ENCODE measurements at places on chromosomes 7 and 10.

DNA sequence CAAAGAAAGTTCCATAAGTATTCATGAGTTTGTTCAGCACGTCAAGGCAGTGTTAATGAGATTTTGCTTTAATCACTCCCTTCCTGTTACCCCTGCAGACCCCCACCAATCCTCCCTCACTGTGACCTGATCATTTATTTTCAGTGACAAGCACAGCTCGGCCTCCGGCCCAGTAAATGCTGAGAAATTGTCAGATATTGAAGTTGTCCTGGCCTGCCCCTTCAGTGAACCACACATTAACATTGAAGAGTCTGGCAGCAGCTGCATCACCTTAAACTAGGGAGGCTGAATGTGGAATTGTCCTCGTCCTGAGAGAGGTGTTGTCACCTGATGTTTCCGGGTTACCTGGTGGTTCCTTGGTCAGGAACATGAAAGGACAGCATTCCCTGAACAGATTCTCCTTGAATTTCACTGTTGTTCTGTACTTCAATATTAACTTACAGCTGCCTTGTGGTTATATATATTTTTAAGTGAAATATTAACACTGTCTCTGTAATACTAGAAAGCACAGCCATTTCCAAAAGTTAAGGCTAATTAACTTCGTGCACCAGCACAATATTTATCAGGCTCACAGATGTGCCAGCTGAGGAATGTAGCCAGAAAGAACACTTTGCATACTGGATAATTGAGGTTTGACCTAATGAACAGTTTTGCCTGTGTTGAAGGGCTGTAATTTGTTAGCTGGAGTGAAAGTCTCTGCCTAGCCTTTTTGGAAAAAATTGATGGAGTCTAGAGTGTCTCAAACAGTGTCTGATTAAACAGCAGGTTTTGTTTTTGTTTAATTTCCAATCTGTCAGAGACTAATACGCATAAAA, 265.3 kb downstream of the HDAC9 start:
- peak; percentile 4 for DNase-seq

GRCh38 chr10:25451401-25451800, 276.6 kb downstream of the GPR158 start:
- no peak for DNase-seq

DNA sequence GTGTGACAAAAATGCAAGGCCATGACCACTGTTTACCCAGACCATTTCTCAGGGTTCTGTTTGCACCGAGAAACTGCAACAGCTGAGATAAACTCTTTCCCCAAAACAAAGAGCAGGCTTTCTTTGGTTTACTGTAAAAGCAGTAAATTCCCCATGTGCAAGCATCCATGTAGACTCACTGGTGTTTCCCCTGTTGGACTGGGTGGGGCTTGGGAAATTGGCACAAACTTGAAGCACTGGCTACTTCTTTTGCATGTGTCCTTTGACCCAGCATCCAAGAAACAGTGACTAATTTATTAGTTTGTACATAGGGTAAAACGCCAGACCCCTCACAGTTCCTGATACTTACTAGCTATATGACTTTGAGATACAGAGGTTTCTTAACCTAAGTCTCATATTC, 12.3 kb downstream of the IQUB start:
- peak; percentile 3 for DNase-seq

DNA sequence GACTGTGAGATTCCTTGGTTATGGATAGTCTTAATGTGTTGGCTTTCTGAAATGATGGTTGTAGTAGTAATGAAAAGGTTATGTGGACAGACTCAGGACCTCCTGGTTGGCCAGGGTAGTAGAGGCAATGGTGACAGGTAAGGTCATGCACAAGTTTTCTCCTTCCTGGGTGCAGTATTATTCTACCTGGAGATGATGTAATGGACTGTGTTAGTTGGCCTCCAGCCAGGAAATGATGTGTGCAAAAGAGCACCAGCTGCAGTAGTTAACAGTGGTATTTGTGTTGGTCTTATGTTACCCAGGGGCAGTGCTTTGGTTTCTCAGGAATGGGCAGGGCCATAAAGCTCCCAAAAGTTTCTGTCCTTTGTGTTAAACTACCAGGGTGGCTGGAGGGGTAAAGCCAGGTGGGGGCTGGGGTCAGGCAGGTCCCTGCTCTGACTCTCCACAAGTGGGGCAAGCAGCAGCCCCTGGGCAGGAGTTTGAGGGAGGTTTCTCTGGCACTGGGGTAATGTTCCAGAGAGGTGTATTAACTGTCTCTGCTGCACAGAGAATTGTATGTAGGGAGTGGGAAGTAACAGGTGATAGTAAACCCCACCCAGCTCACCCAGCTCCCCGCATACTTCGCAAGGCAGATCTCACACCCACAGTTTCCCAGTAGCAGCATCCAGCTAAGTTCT, 36.3 kb downstream of the GPR22 start:
- DNase-seq = no peak

GRCh38 chr10:6163364-6164270, 39.1 kb upstream of the PFKFB3 start:
- DNase-seq = peak; percentile 88

- DNase-seq = no peak
These were observed 57.3 kb upstream of the OSBPL3 start for GRCh38 chr7:25037325-25037724.

- DNase-seq = no peak
These were observed 245.2 kb downstream of the ZMYND11 start for GRCh38 chr10:380313-380940.

DNA sequence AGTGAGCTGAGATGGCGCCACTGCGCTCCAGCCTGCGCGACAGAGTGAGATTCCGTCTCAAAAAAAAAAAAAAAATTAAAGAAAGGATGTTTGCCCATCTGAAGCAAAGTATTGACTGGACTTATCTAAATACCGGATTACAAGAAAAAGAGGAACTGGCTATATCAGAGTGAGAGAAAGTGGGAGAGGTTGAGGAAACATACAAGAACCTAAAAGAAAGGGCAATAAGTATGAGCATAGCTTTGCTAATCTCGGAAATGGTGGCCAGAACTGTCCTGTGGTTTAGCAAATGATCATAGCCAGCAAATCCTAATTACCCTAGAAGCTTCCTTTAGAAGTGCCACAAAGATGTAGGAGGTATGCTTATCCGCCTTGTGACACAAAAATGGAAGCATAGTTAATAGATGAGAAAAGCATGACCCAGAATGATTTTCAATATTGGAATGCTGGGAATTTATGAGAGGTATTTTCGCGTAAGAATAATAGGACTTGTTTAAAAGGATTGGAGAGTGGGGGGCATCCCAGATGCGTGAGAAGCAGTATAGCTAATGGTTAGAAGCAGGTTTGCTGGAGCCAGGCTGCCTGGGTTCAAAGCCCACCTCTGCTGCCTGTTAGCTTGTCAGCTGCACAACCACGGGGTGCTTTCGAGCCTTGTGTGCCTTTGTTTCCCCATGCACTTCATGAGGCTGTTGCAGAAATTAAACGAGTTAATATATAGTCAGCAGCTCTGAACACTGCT, 1.2 kb upstream of the GTPBP4 start:
- DNase-seq = no peak

DNA sequence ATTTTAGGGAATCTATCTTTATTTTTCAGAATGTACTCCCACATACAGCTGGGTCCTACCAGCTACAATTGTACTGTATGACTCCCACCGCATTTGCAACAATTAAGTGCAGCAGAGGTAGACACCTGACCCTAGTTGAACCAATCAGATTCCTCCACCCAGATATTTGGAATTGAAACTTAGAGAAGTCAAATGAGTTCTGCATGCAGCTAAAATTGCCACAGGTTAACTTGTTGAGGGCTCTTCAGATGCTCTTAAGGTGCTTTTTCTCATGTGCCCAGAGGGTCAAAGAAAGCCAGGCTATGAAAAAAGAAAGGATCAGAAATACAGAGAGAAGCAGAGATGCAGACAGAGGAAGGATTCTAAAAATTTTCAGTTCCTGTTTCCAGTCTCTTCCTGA, 68.0 kb upstream of the TES start:
- no peak for DNase-seq

DNA sequence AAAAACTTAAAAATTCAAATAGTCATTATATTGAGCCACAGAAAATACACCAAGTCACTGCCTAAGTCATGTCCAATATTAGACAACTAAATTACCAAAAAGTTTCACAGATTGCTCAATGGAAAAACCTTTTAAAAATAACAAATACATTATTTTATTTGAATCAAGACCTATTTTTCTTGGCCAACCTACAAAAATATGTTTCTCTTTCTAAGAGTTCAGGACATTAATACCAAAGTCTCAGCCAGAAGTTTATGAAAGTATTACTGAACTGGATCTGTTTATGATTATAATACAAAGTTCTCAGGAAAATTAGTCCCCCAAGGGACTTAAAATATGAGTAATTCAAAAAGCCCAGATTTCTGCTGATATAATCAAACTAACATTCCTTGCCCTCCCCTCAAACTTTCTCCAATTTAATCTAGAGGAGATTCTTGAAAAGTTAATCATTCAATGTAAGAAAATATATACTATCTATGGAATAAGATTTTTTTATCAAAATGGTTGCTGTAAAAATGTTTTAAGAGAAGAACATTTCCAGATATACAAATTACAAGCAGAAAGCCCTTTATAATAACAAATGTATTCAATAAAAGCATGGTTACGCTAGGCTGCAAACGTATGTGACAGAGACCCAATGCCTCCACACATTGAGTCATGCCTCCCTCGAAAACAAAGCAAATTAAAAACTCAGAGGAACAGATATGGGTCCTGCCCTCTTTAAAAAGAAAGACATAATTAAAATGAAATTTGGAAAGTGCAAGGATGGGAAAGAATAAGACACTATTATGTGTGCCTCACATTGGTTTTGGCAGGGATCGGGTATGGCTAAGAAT, 381.6 kb downstream of the PARD3 start:
- no peak for DNase-seq

GRCh38 chr7:42561797-42562196, 324.8 kb upstream of the GLI3 start:
- DNase-seq = no peak
